ENCODE measurements at places on chromosomes 7 and 10.

DNA sequence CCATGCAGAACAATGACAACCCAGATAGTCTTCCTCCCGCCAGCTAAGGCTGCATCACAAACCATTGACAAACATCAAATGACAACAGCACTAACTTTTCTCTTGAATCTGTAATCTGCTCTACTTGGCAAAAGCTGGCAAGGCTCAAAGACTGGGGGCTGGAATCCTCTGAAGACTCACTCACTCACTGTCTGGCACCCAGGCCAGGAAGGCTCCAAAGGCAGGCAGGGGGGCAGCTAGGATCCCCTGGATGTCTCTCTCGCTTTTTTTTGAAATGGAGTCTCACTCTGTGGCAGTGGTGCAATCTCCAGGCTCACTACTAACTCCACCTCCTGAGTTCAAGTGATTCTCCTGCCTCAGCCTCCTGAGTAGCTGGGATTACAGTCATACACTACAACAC lies 159.7 kb upstream of the GPR26 start:
- DNase-seq, result peak; percentile 12

- no peak for DNase-seq
These were observed 58.0 kb upstream of the SLC35G1 start for GRCh38 chr10:93835770-93836169.

DNA sequence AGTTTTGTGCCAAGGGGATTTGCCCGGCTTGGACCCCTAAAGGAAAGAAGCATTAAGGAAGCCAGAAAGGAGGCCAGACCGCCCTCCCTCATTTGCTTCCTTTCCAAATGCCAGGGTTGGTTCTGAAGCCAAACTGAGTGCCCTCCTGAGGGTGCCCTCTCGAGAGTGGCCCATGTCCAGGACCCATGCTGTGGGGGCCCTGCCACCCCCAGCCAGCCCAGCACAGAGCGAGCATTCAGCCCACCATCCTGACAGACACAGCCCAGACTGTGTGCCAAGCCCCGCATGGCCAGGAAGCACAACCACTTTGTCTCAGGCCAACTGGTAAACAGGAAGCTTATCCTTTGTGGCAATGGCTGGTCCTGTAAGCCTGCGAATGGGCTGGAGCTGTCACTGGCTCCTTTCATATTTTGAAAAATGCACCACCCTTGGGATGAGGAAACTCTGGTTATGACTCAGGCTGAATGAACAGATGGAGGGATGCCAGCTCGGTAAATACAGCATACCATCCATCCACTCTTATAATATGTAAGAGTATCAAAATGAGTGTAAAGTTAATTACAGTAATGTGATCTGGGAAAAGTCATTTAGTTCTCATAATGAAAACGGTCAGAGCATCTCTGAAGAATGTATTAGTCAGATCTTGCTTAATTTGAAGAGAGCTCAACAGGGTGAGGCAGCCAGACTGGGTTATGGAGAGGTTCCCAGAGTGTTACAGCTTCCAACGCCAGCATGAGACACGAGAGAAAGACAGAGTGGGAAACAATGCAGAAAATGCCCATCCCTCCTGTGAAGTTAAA lies 65.0 kb downstream of the STK17A start:
- peak; percentile 78 for DNase-seq

GRCh38 chr10:73589563-73590126 lies 1.5 kb downstream of the USP54 start:
- DNase-seq, result no peak

GRCh38 chr10:69661414-69662172 lies 31.5 kb downstream of the FAM241B start:
- no peak for DNase-seq

DNA sequence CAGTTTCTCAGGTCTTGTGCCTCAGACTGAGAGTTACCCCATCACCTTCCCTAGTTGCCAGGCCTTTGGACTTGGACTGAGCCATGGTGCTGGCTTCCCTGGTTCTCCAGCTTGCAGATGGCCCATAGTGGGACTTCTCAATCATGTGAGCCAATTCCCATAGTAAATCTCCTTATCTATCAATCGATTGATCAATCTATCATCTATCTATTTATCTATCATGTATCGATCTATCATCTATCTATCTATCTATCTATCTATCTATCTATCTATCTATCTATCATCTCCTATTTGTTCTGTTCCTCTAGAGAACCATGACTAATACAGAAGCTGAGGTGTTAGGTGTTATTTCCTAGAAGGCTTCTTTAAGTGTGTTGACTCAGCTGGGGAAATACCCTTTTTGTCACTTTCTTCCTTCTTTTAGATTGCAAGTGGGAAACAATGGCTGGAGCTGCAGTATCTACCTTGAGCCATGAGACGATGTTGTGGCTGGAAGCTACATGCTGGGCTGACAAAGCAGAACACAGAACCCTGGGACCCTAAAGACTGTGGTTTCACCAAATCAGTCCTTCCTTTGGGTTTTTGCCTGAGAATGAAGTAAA lies 234.7 kb upstream of the GLI3 start:
- no peak for DNase-seq

DNA sequence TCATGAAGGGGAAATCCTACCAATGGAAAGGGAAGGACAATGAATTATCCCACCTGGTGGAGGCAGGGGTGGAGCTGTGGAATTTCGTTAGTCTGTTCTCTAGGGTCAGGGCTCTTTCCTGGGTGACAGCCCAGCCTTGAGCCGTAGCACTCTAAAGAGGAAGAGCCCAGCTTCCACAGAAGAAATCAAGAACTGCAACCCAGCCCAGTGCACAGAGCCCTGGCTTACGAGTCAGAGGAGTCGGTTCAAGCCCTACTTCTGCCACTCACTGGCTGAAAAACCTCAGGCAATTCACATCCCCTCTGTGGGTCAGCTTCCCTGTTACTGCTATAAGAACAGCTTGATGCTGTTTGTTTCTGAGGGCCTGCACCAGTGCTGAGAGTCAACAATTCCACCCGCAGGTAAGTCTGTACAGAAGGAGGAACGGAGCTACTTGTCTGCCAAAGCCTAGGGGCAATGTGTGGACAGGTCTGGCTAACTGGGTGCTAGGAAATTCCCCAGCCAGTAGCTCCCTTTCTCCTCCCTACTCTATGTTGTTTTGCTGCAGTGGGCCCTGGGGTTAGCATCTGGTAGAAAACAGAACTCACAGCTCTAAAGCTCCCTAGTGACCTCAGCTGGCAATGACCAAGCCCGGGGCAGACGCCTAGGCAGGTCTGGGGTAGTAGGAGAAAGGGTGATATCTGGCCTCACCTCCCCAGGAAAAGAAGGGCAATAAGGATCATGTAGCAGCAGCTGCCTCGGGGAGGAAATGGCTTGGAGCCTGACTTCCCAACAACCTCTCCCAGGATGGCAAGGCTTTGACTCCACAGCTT lies 3.3 kb downstream of the AVPI1 start:
- DNase-seq, result no peak

DNA sequence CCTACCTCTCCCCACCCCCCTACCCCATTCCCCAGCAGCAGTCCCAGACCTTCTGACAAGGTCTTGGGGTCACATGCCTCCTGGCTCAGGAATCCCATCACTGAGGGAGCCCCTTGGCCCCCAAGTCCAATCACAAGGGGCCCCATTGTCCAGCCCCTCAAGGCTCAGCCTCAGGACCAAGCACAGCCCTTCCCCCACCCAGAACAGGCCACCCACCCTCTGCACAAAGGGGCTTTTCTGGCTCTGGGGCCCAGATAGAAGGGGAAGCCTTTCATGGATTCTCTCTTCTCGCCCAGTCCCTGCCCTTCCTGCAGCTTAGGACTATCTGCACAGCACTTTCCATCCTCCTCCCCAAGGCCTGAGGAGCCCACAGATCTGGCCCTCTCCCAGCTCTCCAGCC lies 4.8 kb downstream of the FBXL15 start:
- no peak for DNase-seq

GRCh38 chr7:105613611-105614330 lies 32.5 kb upstream of the EFCAB10 start:
- DNase-seq, result no peak

- DNase-seq, result no peak
These were observed 228.5 kb upstream of the COBL start for GRCh38 chr7:51545131-51545530.

DNA sequence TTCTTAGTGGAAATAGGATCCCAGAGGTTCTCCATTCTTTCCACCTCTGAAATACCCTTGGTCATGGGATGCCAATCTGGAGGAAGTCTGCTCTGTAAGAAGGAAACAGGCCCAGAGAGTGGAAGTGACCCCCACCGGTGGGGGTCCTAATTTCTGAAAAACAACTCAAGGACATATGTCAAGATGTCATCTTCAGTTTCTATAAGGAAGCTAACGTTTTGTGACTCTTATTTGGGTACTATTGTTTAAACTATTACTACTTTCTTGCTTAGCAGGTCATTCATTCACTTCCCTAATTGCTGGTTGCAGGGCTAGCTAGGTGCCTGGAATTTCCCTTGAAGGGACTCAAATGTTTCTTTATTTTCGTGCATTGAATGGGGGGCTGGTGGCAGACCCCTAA lies 1.9 kb upstream of the ZNF775 start:
- DNase-seq, result no peak

DNA sequence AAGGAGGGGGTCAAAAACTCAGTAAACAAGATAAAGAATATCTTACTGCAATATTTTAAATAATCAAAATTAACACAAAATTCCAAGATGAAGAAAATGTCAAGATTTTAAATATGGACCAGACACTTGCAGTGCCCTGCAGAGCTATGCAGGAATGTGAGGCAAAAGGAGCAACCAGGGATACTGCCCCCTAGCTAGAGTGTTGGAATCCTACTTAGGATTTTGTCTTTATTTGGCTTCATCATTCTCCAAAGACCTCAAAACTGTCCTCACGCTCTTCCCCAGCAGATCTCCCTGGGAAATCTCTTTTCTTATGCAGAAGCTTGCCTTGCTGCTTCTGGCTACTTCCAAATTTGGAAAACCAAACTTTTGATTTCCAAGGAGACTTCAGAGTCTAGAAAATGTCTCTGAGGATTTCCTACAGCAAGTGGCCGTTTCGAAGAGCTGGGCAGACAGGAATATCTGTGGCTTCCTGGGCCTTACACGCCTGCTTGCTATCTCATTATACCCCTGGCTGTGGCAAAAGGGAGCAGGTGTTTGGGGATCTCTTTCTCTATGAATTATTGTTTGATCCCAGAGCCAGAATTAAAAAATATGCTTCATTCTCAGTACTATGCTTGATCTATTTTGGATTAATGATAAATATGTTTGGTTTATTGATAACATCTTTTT lies 232.2 kb upstream of the BMPER start:
- DNase-seq, result no peak

- DNase-seq, result no peak
These were observed 13.3 kb upstream of the PDCD4 start for GRCh38 chr10:110858297-110858934.
